ENCODE measurements at places on chromosomes 16 and 17.

DNA sequence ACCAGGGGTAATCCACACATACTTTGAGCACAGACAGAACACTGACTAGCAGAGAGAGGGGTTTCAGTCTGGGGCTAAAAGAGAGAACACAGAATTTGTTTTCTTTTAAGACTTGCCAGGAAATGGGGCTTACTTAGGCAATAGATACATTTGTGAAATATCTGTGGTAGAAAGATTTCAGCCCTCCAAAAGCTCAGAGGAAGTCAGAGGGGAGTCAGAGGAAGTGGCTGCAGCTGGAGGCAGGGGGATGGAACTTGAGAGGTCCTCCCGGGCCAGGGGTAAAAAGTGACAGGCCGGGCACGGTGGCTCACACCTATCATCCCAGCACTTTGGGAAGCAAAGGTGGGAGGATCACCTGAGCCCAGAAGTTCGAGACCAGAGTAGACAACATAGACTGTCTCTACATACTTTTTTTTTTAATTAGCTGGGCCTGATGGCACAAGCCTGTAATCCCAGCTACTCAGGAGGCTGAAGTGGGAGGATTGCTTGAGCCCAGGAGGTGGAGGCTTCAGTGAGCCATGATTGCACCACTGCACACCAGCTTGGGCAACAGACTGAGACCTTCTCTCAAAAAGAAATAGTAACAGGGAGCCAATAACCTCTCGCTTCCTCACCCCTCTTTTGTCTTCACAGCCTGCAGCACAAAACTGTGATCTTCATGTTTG, 49.9 kb downstream of the NLRC5 start:
- DNase-seq: no peak

DNA sequence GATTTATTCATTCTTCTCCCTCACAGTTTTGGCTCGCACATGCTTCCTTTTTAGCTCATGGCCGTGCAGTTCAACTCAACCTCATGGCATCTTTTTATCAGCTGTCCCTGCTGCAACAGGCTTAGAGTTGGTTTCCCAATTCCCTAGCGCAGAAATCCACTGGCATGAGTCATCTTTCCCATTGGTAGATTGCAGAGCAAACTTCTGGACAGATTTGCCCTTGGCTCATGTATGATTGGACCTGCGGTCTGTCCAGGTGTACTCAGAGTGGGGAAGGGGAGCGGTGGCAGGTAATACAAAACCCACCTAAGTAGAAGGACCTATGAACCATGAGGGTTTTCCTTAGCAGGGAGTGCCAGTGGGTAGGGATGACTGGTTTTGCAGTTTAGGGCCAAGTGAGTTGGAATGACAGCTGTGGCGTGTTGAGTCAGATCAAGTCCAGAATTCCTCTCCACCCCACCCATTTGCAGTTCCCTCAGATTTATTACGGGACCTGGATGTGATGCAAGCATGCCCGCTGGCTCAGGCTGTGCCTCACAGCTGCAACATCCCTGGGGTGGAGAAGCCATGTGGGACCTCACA, 584.7 kb downstream of the WWOX start:
- DNase-seq: no peak

GRCh38 chr16:57590654-57591085, 37.8 kb upstream of the ADGRG1 start:
- DNase-seq: no peak

GRCh38 chr17:10745231-10745630, 15.4 kb upstream of the TMEM220 start:
- no peak for DNase-seq

DNA sequence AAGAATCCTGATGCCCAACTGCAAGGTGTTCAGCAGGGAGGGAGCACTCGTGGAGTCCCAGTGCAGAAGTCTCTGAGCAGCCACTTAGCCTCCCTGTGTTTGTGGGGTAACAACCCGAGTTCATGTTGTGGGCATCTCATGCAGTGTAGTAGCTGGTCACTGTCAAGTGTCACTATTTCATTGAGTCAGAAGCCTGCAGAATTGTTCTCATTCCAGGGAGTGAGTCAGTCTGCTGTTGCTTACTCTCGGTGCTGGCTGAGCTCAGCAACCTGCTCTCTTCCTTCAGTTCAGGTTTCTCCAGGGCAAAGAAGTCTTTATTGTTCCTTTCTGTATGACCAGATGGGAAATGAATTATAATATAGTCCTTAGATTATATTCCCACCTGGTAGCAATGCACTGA, 24.1 kb downstream of the HMOX2 start:
- DNase-seq: no peak

- DNase-seq: no peak
These were observed 188.7 kb downstream of the HS3ST3A1 start for GRCh38 chr17:13413001-13413400.

GRCh38 chr17:74123866-74124444, 79.5 kb upstream of the RPL38 start:
- DNase-seq: no peak

- DNase-seq: no peak
These were observed 39.1 kb upstream of the ADGRG1 start for GRCh38 chr16:57589374-57589773.

DNA sequence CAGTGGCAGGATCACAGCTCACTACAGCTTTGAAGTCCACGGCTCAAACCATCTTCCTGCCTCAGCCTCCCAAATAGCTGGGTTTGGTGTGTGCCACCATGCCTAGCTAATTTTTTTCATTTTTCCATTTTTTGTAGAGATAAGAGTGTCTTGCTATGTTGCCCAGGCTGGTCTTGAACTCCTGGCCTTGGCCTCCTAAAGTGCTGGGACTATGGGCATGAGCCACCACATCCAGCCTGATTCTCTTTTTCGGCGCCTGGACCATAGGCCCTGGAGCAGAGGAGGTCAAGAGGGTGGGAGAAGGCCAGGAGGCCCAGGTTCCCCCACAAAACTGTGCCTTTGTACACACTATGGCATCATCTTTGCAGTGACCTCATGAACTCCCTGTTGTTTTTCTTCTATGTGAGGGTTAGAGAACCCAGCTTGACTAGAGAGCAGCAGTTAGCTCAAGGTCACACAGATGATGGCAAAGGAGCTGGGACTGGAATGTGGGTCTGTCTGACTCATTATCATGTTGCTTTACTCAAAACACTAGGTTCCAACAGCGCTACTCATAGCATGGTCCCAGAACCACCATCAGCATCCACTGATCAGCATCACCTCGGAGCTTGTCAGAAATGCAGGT, 16.3 kb downstream of the SCN4A start:
- no peak for DNase-seq

DNA sequence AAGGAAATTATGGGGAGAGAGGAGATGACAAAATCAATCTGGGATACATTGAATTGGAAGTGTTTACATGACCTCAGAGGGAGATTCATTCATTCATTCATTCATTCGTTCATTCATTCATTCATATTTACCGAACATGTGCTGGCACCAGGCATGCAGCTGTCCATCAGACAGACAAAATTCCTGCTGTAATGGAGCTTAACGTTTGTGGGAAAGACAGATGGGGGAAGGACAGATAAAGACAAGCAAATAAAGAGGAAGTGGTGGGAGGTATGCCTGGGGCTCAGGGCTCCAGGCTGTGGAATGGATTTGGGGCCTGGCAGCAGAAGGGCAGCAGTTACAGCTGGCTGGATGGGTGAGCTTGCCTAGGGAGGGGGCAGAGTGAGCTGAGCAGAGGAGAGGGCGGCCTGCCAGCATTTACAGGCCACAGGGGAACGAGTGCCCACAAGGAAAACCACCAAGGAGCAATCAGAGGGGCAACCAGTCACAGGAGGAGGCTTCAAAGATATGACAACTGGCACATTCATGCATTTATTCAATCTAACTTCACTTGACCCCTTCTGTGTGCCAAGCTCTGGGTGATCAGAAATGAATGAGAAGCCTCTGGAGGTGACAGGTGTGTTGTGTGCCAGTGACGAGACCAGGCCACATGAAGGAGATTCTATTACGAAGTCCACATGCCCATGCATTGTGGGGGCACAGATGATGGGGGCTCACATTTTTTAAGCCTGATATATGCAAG, 48.5 kb downstream of the ARHGAP27 start:
- no peak for DNase-seq

DNA sequence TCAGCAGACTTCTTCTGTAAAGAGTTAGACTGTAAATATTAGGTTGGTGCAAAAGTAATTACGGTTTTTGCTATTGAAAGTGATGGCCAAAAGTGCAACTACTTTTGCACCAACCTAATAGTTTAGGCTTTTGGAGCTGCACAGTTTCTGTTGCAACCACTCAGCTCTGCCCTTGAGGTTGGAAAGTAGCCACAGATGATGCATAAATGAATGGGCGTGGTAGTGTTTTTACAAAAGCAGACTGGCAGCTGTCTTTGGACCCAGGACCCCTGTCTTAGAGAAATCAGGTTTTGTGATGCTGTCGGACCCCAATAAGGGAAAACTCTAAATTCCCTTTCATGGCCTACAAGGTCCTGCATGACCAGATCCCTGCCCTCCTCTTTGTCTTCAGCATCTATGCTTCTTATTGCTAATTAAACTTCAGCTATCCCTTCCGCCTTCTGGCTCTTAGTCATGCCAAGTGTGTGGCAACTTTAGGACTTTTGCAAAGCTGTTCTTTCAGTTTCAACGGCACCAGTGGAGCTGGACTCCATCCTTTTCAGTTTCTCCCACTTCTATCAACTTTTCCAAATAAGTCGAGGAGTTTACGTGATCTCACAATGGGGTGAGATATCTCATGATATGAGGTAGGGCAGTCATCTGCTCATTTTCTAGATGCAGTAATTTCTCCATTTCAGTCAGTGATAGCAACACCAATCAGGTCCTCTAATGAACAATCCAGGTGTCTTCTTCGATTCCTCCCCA, 232.3 kb downstream of the XYLT1 start:
- no peak for DNase-seq

GRCh38 chr17:40974366-40974765, 7.6 kb upstream of the KRT39 start:
- DNase-seq: no peak

- no peak for DNase-seq
These were observed 141.7 kb upstream of the C17orf78 start for GRCh38 chr17:37234106-37234505.

DNA sequence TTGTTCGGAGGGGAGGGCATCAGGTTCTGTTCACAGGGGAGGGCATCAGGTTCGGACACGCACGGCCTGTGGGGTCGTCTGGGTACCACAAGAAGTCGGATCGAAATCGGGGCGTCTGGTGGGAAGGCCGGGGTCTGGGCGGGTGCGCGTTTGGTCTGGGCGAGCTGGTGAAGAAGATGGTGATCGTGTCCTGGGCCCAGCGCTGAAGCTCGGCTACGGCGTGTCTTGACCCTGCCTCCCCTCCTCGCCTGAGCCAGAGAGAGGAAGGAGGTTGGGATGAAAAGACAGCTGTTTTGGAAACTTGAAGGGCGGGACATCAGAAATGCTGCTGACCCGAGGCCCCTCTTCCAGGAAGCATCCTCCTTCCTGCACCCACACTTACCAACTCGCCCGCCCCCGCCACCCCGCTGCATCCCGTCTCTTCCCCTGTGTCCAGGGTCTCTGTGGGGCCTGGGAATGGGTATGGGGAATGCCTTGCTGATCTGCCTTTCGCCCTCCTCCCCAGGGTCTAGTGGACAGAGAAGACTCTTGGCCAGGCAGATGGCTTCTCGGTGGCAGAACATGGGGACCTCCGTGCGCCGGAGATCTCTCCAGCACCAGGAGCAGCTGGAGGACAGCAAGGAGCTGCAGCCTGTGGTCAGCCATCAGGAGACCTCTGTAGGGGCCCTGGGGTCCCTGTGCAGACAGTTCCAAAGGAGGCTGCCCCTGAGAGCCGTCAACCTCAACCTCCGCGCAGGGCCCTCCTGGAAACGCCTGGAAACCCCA, 498 bp downstream of the PIMREG start:
- DNase-seq: no peak
